Regular cardiac myocyte (primary cell): ENCODE measurements at places on chromosomes 4 and X. TPM values are rescaled to one million over a fixed set of nuclear protein-coding genes. Genes with fewer than 3 reads are reported as not detected.

Gene PABPC1L2A
- not detected in 2 replicates for total RNA-seq

Gene ESX1
- not detected in 2 replicates for total RNA-seq

Gene SPATA18
- 8.4 and 17.2 TPM in 2 replicates for total RNA-seq

Gene KLHL8
- total RNA-seq = 14.7 and 15.7 TPM in 2 replicates

Gene WDR44
- 15.5 and 16.5 TPM in 2 replicates for total RNA-seq

Gene XAGE2
- not detected in 2 replicates for total RNA-seq

Gene DCAF4L1
- total RNA-seq = under 0.01 and 0.19 TPM in 2 replicates

Gene MTCP1
- 2.5 and 5.2 TPM in 2 replicates for total RNA-seq

Gene IQSEC2
- 4.0 and 4.2 TPM in 2 replicates for total RNA-seq

Gene L1CAM
- 1.9 and 3.7 TPM in 2 replicates for total RNA-seq

Gene KIF4A
- 2.0 and 23.8 TPM in 2 replicates for total RNA-seq

Gene GASK1B
- total RNA-seq = 33.0 and 81.7 TPM in 2 replicates

Gene ZNF157
- under 0.01 and 0.28 TPM in 2 replicates for total RNA-seq

Gene SLITRK2
- total RNA-seq = not detected in 2 replicates
